Panc1 (cell line): ENCODE measurements at places on chromosomes 5 and 9.

DNA sequence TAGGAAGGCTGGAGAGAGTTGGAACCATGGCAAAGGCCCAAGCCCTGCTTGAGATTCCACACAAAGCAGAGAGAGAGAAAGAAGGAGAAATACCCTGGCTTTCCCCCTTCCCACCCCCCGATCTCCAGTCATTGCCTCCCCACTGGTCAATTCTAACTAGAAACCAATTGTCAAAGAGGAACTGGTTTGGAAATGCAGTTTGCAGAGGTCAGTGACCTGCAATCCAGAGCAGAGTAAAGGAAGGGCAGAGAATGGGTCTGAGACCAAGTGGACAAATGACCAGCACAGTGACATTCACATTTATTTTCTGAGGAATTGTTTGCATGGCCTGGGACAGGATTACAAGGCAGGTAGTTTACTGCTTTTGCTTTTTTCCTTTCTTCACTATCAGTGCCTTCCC, 37.5 kb upstream of the ZFYVE16 start:
- no peaks in the 10 kb centered on the region for H3K4me1 ChIP-seq
- DNase-seq: no peak
- no peak overlapping the region for H3K4me3 ChIP-seq
- no peaks in the 10 kb centered on the region for H3K36me3 ChIP-seq
- no peak overlapping the region for H3K27ac ChIP-seq
- no peaks in the 10 kb centered on the region for H3K27me3 ChIP-seq

DNA sequence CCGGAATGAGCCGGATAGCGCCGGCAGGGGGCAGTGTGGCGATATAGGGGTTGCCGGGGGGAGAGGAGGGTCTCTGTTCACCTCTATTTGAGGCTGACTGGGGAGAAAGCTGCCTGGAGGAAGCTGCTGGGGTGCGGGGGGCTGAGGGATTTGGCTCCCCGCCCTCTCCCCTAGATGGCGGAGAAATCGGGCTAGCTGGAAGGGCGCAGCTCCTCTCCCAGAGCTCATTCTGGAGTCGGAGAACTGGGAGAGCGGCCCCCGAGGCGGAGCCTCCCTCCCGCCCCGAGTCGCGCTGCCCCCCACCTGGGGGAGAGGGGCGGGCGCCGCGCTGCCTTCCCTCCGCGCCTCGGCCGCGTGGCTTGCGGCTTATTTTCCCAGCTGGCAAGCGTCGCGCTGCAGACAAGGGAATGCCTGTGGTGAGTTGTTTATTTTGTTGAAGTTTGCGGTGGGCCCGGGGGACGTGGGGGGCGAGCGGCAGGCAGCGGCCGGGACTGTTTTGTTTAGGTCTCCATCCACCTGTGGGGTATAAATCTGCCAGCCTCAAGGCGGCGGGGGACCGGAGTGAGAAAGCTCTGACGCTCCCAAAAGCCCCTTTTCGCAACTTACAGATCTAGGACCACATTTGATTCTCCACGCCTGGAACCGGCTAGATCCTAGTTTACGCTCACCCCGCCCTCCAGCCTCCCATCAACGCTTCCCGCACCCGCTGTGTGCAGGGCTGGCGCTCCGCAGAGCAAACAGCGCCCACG, 4.1 kb upstream of the RGMB start:
- peak overlapping the region; percentile 90 for H3K4me3 ChIP-seq
- peaks cover 12% of the 10 kb centered on the region for H3K4me1 ChIP-seq
- H3K36me3 ChIP-seq: no peaks in the 10 kb centered on the region
- H3K27ac ChIP-seq: peak overlapping the region; percentile 54; the same call in 1 of the 2 replicates

- H3K36me3 ChIP-seq: no peaks in the 10 kb centered on the region
- no peak overlapping the region for H3K4me3 ChIP-seq
- H3K27ac ChIP-seq: no peak overlapping the region
- no peak for DNase-seq
- H3K27me3 ChIP-seq: no peaks in the 10 kb centered on the region
- H3K4me1 ChIP-seq: no peaks in the 10 kb centered on the region
Measured at GRCh38 chr9:1658661-1659362, 356.3 kb upstream of the SMARCA2 start.

- H3K4me1 ChIP-seq: peaks cover 96% of the 10 kb centered on the region
- H3K36me3 ChIP-seq: no peaks in the 10 kb centered on the region
- DNase-seq: peak; percentile 80
- H3K27ac ChIP-seq: peak overlapping the region; percentile 99
- no peak overlapping the region for H3K4me3 ChIP-seq
- H3K27me3 ChIP-seq: no peaks in the 10 kb centered on the region
Measured at GRCh38 chr9:121281614-121282276, 13.8 kb downstream of the GSN start.

DNA sequence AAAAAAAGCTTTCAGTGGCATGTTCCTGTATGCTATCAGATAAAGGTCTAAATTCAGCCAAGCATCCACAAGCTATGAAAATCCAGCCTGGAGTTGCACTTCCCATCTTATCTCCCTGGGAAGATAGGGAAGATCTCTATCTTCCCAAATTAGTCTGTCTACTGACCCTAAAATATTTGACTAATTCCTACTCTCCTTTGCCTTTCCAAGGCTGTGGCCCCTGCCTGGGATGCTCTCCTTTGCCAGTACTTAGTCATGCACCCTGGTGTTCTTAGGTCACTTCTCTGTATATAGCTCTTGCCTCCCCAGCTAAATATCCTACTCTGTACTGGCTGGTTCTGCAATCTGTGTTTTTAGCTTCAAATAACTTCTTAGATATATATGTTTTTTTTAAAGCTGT, 44.0 kb upstream of the PLPP1 start:
- no peak overlapping the region for H3K27ac ChIP-seq
- no peaks in the 10 kb centered on the region for H3K27me3 ChIP-seq
- no peaks in the 10 kb centered on the region for H3K36me3 ChIP-seq

DNA sequence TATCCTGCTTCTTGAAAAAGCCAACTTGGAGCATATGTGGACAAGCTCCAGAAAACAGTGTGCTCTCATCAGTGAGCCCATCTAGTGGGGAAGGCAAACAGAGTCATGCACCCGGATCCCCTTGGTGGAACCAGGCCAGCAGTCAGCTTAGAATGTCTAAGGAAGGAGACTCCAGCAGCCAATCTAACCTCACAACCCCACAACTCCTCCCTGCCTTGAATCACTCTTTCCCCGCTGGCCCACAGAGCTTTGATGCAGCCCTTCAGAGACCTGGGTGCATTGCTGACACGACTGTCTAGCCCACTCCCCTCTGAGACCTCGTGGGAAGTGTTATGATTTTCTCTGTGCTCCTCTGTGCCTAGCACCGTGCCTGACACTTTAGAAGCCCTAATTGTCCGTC, 623.7 kb downstream of the BNC2 start:
- no peak for DNase-seq
- H3K27ac ChIP-seq: no peak overlapping the region
- no peaks in the 10 kb centered on the region for H3K36me3 ChIP-seq
- H3K27me3 ChIP-seq: no peaks in the 10 kb centered on the region

- H3K27ac ChIP-seq: no peak overlapping the region
- H3K27me3 ChIP-seq: no peaks in the 10 kb centered on the region
- peaks cover 15% of the 10 kb centered on the region; the same call in 1 of the 2 replicates for H3K4me1 ChIP-seq
- no peaks in the 10 kb centered on the region for H3K36me3 ChIP-seq
Measured at GRCh38 chr5:93967923-93968322, 226.5 kb upstream of the POU5F2 start.

DNA sequence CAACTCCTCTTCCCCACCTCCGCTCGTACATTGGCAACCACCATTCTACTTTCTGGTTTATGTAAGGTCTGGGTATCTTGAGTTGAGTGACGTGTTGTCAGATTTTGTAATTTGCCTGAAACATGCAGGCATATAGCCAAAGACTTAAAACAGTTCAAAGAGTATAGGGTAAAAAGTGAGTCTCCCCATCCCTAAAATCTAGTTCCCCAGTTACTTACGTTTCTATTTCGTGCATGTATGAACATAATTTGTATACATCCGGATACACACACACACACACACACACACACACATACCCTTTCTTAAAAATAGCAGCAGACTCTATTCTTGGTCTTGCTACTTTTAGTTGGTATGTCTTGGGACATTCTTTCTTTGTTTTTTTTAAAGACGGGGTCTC, 915 bp downstream of the HSDL2 start:
- peaks cover 7% of the 10 kb centered on the region for H3K4me1 ChIP-seq
- peaks cover 5% of the 10 kb centered on the region; the same call in 1 of the 2 replicates for H3K36me3 ChIP-seq
- peak overlapping the region; percentile 82 for H3K4me3 ChIP-seq
- DNase-seq: no peak
- peak overlapping the region; percentile 89 for H3K27ac ChIP-seq
- no peaks in the 10 kb centered on the region for H3K27me3 ChIP-seq

DNA sequence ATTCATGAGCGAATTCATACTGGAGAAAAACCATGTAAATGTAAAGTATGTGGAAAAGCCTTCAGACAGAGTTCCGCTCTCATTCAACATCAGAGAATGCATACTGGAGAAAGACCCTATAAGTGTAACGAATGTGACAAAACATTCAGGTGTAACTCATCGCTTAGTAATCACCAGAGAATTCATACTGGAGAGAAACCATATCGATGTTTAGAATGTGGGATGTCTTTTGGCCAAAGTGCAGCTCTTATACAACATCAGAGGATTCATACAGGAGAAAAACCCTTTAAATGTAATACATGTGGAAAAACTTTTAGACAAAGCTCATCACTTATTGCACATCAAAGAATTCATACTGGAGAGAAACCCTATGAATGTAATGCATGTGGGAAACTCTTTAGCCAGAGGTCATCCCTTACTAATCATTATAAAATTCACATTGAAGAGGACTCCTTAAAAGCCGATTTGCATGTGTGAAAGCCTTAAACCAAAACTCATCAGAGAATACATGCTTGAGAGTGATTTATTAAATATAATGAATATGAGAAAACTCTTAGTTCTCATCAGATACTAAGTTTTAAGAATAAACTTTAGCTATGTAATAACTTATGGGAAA, 11.8 kb upstream of the ZFP2 start:
- H3K27ac ChIP-seq: no peak overlapping the region
- H3K36me3 ChIP-seq: peaks cover 18% of the 10 kb centered on the region

- no peaks in the 10 kb centered on the region for H3K36me3 ChIP-seq
- H3K4me1 ChIP-seq: no peaks in the 10 kb centered on the region
- no peak overlapping the region for H3K27ac ChIP-seq
- no peak for DNase-seq
- H3K4me3 ChIP-seq: no peak overlapping the region
- no peaks in the 10 kb centered on the region for H3K27me3 ChIP-seq
Measured at GRCh38 chr9:6894135-6894534, 136.4 kb downstream of the KDM4C start.

DNA sequence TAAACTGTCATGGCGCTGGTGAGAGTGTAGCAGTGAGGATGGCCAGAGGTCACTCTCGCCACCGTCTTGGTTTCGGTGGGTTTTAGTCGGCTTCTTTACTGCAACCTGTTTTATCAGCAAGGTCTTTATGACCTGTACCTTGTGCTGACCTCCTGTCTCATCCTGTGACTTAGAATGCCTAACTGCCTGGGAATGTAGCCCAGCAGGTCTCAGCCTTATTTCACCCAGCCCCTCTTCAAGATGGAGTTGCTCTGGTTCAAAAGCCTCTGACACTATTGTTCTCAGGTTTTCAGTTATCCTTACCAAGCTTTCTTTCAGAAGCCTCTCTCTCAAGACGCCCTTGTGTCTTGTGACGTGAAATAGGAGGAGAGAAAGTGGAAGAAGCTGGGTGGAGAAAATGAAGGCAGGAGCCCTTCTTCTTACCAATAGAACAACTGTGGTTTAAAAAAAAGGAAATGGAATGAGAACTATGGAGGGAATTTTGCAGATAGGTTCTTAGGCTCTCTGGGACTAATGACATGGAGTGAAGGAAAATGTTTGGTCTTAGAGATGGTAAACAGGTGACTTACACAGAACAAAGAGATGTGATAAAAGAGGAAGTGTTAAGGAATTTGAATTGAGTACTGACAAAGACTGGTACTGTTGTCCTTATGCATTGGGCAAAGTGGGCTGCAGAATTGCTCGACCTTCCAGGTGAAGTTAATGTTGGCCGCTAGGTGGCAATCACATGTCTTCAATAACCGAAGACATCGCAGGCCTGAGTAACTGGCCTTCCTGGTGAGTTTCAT, 133.3 kb upstream of the RAI14 start:
- no peaks in the 10 kb centered on the region for H3K36me3 ChIP-seq
- H3K27me3 ChIP-seq: no peaks in the 10 kb centered on the region
- peak; percentile 77 for DNase-seq

DNA sequence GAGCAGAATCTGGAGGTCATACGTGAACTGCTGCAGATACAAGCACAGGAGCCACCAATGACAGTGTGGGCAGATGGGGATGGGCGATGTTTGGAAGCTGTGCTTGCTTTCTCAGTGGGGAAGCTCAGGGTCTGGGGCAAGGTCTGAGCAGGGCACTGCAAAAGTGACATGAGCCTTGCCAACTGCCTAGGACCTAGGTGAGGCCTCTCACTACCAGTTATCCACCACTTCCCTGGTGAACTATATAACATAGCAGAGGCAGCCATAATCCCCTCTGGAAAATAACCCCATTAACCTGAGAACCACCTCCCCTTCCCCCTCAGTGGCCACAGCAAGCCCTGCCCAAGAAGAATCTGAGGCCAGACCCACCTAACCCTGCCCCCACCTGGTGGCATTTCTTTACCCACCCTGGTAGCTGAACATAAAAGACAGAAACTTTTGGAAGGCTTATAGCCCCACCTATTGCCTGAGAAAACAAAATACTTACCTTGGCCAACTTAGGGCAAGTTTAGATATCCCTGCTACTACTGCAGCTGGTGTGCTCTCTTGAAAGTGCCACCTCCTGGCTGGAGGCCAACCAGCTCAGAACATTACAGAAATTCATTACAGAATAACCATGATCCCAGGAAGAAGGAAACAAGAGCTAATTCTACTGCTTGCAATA, 18.8 kb upstream of the SPEF2 start:
- no peaks in the 10 kb centered on the region for H3K4me1 ChIP-seq
- no peak overlapping the region for H3K27ac ChIP-seq
- DNase-seq: no peak
- H3K27me3 ChIP-seq: no peaks in the 10 kb centered on the region
- no peak overlapping the region for H3K4me3 ChIP-seq
- H3K36me3 ChIP-seq: no peaks in the 10 kb centered on the region

GRCh38 chr9:136081826-136082495, 13.1 kb downstream of the NACC2 start:
- H3K36me3 ChIP-seq: no peaks in the 10 kb centered on the region
- DNase-seq: no peak
- H3K27me3 ChIP-seq: no peaks in the 10 kb centered on the region
- H3K4me3 ChIP-seq: no peak overlapping the region
- peak overlapping the region; percentile 54; the same call in 1 of the 2 replicates for H3K27ac ChIP-seq

DNA sequence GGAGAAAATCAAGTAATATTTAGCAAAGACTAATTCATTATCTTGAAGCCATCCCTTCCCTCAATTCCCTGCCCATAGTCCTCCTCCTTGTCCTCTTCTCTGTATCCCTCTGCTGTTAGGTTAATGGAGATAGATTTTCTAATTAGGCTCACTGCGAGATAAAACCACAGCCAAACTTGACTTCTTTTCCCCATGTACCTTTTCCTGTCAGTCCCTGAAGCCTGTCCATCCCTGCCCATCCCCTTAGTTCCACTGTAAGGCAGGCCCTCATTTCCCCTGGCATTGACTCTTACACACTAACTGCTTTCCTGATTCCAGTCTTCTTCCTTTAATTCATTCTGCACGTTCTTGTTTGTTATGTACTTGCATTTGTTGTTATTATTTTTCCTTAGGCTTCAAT, 1.2 kb downstream of the TLR4 start:
- H3K4me1 ChIP-seq: no peaks in the 10 kb centered on the region
- no peaks in the 10 kb centered on the region for H3K27me3 ChIP-seq
- H3K4me3 ChIP-seq: no peak overlapping the region; the same call in 1 of the 2 replicates
- H3K27ac ChIP-seq: no peak overlapping the region
- DNase-seq: no peak
- no peaks in the 10 kb centered on the region for H3K36me3 ChIP-seq

GRCh38 chr9:104068546-104068945, 25.6 kb upstream of the SMC2 start:
- no peak overlapping the region for H3K27ac ChIP-seq
- H3K4me3 ChIP-seq: no peak overlapping the region
- no peaks in the 10 kb centered on the region for H3K4me1 ChIP-seq
- no peaks in the 10 kb centered on the region for H3K27me3 ChIP-seq
- DNase-seq: no peak
- H3K36me3 ChIP-seq: no peaks in the 10 kb centered on the region
